ENCODE measurements at places on chromosomes 7 and 10.

DNA sequence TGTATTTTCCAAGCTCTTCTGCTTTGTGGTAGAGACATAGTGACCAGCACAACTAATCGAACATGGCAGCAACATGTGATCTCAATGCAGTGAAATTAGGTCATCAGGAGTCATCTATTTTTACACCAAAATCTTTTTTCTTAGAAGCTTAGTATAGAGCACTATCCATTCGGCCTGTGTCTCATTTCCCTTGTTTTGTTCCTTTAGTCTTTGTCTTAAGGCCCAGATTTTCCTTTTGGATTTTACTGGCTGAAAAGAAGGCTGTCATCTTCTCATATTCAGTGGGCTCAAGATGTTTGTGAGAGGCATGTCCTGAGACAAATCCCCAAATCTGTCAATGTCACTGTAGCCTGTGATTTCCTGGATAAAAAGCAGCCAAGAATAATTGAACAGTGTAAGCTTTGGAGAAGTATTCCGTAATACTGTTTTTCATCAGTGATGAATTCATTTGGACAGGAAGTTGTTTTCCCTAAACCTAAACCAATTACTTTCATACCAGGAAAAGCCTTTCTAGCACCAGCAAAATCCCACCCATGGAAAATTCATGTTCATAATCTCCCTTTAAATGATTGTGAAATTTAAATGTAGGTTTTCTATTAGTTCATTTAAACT is 55.2 kb downstream of the MAGI2 start:
- no peak for DNase-seq

GRCh38 chr10:111475720-111476119 is 398.9 kb downstream of the ADRA2A start:
- DNase-seq: no peak

GRCh38 chr7:158097106-158097452 is 490.5 kb downstream of the PTPRN2 start:
- DNase-seq: no peak

- no peak for DNase-seq
These were observed 80.9 kb downstream of the WDFY4 start for GRCh38 chr10:48765527-48765926.

DNA sequence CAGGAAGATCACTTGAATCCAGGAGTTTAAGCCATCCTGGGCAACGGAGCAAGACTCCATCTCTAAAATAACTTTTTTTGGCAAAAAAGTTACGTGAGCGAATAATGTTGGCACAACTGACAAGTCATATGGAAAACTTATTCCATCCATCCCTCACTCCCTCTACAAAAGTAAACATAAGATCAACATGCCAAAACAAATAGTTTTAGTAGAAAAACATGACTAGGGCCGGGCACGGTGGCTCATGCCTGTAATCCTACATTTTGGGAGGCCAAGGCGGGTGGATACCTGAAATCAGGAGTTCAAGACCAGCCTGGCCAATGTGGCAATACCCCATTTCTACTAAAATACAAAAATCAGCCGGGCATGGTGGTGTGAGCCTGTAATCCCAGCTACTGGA is 25.6 kb downstream of the SLC25A16 start:
- DNase-seq: no peak

- no peak for DNase-seq
These were observed 214.7 kb downstream of the CELF2 start for GRCh38 chr10:11232222-11232961.

GRCh38 chr10:5595591-5595990 is 70.8 kb downstream of the ASB13 start:
- DNase-seq: no peak

- no peak for DNase-seq
These were observed 179.1 kb downstream of the ZMYND11 start for GRCh38 chr10:314381-314780.

- DNase-seq: no peak
These were observed 55.4 kb upstream of the LMTK2 start for GRCh38 chr7:98051118-98051744.

- no peak for DNase-seq
These were observed 714.1 kb downstream of the AUTS2 start for GRCh38 chr7:70312336-70312735.

DNA sequence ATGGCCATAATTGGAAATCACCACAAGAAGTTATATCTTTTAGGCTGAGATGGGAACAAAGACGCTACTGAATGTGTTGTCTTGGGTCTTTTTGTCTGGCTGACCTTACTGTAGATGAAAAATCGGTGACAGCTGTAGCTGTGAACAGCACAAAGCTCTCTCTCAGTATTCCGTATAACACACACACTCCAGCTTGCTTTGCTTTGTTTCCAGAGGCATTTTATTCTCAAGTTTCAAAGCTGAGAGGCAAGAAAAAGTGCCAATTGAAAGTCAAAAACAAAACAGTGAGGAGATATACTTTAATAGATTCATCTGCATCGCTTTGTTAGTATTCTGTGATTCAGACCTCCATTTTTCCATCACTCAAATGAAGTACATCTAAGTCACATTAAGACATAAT is 39.6 kb upstream of the CABCOCO1 start:
- DNase-seq: no peak

GRCh38 chr10:17037910-17038309 is 91.7 kb downstream of the CUBN start:
- DNase-seq: no peak

GRCh38 chr10:22417736-22418268 is 72.5 kb downstream of the SPAG6 start:
- no peak for DNase-seq

DNA sequence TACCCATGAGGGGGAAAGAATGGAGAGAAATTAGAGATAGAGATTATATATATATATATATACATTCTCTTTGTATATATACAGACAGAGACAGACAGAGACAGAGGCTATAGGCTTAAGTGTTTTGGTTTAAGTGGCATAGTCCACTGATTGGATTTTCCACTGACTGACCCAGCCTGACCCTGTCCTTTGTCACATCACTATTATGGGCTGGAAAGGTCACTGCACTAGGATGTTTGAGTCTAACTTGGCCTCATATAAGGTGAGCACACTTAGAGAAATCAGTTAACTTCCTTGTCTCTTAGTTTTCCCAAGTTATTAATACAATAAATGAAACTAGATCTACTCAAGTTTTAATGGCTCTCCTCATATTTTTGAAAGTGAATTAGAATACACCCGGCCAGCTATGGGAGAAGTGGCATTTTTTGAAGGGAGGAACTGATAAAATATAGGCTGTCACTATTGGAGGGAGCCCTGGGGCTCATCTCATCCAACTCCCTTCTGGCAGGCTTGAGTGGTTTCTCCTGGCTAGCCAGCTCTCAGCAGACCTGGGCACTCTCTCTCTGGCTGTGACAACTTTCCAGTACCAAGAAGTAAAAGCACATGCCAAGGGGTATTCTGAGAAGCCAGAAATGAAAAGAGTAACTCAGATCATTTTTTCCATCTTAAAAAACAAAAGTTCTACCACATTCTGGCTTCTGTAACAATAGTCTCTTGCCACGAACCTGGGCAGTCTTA is 455.6 kb upstream of the ANKRD30A start:
- DNase-seq: no peak

GRCh38 chr7:22949944-22950343 is 64.0 kb downstream of the HYCC1 start:
- no peak for DNase-seq

GRCh38 chr10:79055892-79056291 is 12.9 kb upstream of the ZMIZ1 start:
- no peak for DNase-seq

DNA sequence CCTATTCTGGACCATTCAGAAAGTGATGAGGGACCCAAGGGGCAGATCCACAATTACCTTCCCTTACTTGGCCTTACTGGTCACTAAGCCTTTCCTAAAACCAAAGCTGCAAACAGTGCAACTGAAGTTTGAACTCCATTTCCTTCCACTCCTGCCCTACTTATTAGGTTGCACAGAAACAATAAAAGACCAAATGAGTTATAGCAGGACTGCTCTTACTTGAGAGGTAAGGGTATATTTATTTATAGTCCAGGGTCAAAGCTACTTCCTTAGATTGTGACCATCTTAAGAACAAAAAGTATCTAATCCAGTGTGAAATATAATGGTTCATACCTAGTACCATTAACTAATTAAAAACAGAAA is 27.0 kb downstream of the CDK6 start:
- no peak for DNase-seq

DNA sequence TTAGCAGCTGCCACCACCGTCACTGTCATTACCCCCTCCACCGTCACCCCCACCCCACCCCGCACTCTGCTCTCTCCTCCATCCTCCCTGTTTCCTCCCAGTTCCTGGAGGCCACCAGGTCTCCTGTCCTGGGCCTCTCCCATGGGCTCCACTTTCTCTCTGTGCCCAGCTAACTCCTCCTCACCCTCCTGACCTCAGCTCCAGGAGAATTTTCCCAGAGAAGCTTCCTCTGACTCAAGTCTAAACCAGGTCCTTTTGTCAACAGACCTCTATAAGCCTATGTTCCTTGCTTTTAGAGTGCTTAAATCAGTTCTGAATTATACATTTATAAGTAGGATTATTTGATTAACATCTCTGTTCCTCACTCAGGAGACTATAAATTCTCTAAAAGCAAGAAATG is 150.0 kb downstream of the ARHGAP12 start:
- DNase-seq: no peak

- DNase-seq: no peak
These were observed 219.1 kb upstream of the PITRM1 start for GRCh38 chr10:3391657-3392056.

DNA sequence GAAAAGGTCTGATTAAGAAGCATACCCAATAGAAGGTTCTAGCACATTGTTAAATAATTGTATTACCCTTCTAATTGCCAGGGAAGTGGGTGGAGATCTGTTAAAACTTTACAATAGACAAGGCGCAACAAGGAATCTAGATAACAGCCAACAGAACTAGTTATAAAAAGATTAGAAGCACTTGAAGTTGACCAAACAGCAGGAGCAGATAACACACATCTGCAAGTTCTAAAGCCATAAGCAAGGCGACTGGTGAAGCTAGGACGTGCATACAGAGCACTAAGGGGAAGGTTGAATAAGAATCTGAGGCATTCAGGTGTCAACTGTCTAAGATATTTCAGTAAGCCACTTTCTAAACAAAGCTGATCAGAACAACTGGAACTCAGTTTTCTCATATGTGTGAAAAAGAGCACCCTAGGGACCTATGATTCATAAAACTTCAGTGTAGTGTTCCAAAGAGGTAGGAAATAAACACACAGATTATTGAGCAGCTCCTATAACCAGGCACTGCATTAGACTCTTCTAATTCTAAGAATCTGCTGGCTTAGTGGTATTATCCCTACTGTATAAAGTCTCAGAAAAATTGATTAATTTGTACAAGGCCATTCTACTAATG is 111.2 kb downstream of the SAMD9 start:
- DNase-seq: no peak
